ENCODE measurements at places on chromosomes 4 and X.

DNA sequence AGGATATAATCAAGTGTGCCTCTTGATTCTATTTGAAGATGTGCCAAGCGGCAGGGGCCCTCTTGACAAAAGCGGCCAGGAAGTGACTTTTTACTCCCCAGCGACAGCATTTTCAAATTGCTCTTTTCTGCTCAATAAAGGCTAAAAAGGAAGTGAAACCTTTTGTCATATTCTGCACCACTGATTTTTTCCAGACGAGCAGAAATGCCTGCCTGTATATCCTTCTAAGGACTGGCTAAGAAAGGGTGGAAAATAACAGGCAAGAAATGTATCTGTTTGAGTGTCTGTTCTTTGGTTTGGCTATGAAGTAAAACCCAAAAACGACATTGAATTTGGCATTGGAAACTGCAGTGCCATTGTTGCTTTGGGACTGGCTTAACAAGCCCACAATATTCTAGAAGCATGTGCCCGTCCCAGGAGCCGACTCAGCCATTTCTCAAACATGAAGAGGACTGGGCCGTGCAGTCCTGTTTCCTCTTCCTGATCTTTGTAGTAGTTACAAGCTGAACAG is 25.4 kb downstream of the TMSB4X start:
- DNase-seq: peak; percentile 50

DNA sequence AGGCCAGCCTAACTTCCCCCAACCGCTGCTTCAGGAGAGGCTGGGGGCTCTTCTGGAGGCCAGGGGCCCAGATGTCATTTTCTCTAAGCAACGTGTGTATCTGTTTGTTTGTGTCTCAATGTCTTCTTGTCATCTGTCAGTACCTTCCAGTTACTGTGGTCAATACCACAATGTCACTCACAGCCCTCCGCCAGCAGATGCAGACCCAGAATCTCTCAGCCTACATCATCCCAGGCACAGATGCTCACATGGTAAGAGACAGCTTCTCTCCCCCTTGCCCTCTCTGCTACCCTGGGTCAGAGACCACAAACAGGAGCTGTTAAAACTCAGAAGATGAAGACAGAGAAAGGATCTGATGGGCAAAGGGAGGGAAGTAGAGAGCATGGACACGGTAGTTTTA is 5.0 kb downstream of the XPNPEP2 start:
- DNase-seq: no peak

DNA sequence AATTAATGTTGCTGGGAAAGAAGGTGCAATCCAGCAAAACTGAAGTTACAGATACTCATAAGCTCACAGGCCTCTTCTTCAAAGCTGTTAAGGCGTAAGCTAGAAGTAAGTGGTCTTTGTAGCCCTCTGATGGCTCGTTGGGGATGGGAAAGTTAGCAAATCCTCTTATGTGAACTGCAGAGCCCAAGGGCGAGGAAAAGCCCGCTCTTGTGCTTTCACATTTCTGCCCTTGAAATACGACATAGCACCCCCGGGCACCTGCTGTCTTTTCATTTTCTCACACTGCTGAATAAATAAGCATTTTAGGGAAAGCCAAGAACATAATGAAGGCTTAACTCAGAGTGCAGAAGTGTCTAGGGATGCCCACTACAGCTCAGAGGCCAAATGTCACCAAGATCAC is 73.1 kb upstream of the SORBS2 start:
- no peak for DNase-seq

GRCh38 chr4:86678796-86679195 is 84.7 kb downstream of the PTPN13 start:
- no peak for DNase-seq

GRCh38 chr4:31807036-31807435 is 1086.9 kb downstream of the PCDH7 start:
- DNase-seq: no peak

- peak; percentile 60 for DNase-seq
Measured at GRCh38 chr4:156255230-156256007, 301.8 kb upstream of the CTSO start.

DNA sequence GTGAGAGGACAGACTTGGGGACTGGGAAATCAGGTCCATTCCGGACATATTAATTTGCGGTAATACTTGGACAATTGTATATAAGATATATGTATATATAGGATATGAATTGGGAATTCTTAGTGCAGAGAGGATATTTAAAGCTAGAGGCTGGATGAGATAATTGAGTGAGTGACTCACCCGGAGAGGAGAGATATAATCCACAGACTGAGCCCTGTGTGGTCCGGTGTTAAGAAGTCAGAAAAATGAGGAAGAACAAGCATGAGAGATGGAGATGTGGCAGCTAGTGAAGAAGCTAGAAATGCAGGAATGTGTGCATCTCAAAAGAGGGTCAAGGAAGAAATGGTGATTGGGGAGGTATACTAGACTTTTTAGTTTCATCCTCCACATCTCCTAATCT is 336.2 kb downstream of the SLC7A11 start:
- DNase-seq: no peak

- no peak for DNase-seq
Measured at GRCh38 chr4:25252230-25253070, 18.6 kb downstream of the PI4K2B start.

DNA sequence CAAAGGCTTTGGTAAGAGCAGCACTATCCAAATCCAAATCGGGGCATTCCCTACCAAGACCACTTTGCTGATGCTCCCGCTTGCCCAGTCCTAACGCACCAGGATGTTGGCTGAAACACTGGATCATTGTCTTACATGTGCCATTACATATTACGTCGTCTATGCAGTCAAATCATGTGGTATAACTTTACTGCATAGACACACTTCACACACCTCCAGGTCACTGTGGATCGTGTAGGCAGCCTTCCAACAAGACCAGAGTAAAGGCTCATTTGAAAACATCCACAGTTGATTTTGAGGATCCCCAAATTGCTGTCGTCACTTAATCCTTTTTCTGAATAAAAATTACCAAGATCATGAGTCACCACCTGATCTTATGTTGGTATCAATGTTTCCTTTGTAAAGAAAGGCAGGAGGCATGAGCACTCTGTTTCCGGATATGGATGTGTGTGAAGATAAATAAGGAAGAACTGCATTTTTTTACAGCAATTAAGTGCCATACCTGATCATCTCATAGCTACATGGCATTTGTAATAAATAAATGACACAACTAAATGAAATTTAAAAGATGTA is 18.5 kb downstream of the TENM3 start:
- DNase-seq: no peak

DNA sequence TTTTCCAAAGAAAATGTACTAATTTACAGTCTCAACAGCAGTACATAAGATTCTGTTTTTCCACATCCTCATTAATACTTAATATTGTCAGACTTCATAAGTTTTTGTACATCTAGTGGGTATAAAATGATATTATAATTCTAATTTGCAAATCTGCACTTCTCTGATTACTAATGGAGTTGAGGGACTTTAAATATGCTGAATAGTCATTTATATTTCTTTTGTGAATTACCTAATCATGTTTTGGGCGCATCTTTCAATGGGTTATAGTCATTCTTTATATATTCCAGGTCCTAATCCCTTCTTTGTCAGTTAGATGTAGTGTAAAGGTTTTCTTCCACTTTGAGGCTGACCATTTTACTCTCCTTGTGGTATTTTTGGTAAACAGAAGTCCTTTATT is 96.1 kb downstream of the KDR start:
- DNase-seq: no peak

GRCh38 chrX:13808865-13809264 is 8.0 kb downstream of the GPM6B start:
- peak; percentile 15 for DNase-seq

GRCh38 chr4:22754116-22754515 is 61.4 kb downstream of the GBA3 start:
- DNase-seq: no peak

DNA sequence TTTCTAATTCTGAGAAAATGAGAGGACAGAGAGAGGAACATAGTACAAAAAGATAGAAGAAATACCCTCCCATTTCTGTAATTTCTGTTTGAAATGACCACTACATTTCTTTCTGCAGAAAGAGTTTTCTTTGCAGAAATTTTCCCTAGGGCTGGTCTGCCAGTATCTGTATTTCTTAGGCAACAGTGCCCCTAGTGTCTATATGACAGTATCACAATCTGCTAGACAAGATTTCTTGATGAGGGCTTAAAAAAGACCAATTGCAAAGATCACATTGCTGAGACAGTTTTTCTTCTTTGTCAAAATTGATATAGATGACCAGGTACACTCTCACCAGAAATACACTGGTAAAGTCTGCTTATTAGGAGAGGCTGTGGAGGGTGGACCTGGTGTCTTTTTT is 81.0 kb upstream of the ZDHHC15 start:
- DNase-seq: peak; percentile 12

- DNase-seq: no peak
Measured at GRCh38 chrX:22278375-22278774, 5.7 kb downstream of the CBLL2 start.

DNA sequence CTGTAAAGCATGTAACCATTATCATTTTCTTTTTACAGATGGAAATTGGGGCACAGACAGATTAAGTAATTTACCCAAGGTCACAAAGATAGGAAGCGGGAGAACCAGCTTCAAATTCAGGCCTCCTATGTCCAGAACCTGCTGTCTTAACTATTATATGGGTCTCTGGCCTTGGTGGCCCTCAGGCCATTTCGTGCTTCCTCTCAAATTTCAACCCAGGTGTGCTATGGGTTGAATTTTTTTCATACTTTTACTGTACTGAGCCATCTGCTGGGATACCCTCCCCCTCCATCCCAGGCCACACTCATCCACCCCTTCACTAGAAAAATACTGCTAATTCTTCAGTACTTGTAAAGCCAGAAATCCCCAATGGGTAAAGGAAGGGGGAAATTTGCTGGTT is 42.3 kb downstream of the KLF3 start:
- no peak for DNase-seq

- peak; percentile 18 for DNase-seq
Measured at GRCh38 chr4:40729555-40729954, 20.2 kb upstream of the NSUN7 start.

GRCh38 chr4:159258889-159259560 is 156.1 kb downstream of the RAPGEF2 start:
- DNase-seq: no peak

- no peak for DNase-seq
Measured at GRCh38 chr4:16079046-16079445, 4.8 kb downstream of the PROM1 start.

- no peak for DNase-seq
Measured at GRCh38 chr4:124937993-124938392, 225.5 kb upstream of the ANKRD50 start.

GRCh38 chrX:115388879-115389278 is 99.4 kb downstream of the LUZP4 start:
- no peak for DNase-seq

GRCh38 chr4:172826861-172827260 is 341.8 kb upstream of the GALNT7 start:
- DNase-seq: no peak

DNA sequence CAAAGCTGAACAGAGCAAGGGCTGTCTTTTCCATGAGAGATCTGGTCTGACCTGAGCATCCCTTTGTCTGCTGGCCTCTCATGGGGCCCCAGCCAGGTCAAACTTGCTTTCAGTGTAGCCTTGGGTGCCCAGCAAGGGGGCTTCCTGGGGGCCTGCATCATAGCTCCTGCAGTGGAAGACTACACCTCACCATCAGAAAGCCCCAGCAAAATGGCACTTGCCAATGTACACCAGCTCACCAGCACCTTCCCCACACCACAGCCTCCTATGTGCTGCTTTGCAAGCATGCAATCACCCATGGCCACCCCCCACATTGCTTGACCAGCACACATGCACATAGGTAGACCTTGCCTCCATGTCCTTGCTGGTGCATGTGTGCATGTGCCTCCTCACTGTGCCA is 1478.1 kb downstream of the FSTL5 start:
- no peak for DNase-seq

- no peak for DNase-seq
Measured at GRCh38 chrX:38275615-38276014, 51.7 kb downstream of the RPGR start.

- DNase-seq: no peak
Measured at GRCh38 chr4:52939739-52940138, 77.6 kb downstream of the RASL11B start.

GRCh38 chr4:98202907-98203306 is 58.3 kb upstream of the RAP1GDS1 start:
- no peak for DNase-seq

- DNase-seq: no peak
Measured at GRCh38 chrX:154596290-154596929, 11.5 kb downstream of the CTAG1A start.

- DNase-seq: no peak
Measured at GRCh38 chrX:8138252-8138651, 32.8 kb downstream of the VCX2 start.

DNA sequence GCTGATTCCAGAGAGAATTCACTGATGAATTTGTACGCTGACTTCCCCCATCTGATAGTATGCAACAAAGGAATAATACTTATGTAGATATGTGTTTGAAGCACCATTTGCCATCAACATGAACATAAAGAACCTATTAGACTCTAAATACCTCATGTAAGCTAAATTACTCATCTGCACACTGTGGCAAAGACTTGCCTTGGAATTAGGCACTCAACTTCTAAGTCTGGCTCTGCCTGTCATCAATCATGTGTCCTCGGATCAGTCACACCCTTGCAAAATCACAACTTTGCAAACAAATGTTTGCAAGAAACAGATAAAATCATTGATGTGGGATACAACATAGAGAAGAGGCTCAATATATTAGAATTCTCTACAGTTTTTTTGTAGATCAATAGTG is 169.9 kb upstream of the LDB2 start:
- DNase-seq: no peak

- no peak for DNase-seq
Measured at GRCh38 chr4:8894424-8894816, 22.8 kb upstream of the HMX1 start.

DNA sequence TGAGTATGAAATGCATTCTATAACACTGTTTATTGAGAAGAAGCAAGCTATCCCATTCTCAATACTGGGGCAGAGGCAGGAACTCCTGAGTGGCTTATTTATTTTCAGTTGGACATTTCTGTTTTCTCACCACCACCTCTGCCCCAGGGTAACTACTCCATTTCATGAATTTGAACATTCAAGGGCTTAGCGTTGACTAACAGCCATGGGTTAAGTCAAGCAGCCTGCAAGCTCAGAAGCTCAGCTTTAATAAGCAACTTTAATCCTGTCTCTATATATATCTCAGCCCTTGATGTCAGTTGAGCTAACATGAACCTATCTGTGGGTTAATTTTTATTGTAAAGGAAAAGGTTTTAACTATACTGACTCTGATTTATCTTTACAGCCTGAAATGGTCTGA is 93.8 kb downstream of the MBNL3 start:
- no peak for DNase-seq

DNA sequence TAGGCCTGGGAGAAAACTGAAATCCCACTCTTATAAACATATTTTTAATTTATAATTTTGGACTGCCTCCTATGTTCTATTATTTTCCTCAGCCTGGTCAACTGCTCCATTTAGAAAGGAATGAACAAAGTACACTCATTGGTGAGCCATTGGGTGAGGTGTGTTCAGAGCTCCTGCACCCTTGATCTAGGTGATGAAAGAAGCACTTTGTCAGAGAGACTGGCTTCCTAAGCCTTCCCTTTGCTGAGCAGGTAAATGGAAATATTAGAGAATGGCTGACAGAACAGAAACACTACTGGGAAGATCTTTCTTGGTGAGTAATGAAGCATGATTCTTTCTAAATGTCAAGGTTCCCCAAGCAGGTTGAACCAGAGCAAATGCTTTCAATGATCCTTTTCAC is 19.0 kb upstream of the ARHGAP24 start:
- DNase-seq: no peak
